ENCODE measurements at places on chromosomes 2 and 18.

DNA sequence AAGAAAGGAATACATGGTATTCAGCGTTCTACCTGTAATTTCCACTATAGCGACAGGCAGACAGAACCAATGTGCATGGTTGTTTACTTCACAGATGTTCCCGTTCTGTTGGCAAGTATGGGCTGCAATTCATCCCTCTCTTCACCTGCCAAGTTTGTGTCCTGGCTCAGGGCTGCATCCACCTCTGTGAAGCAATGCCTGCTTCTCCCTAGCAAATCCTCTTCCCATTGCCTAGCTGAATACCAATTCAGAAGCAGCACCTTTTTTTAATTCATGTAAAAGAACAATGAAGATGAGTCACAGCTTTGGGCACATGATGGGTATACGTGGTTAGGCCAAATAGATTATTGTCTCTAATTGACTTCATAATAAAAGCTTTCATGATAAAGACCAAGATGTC lies 54.7 kb upstream of the LRATD1 start:
- no peak for DNase-seq

- DNase-seq = no peak
These were observed 46.8 kb downstream of the ANTXR1 start for GRCh38 chr2:69059731-69060290.

DNA sequence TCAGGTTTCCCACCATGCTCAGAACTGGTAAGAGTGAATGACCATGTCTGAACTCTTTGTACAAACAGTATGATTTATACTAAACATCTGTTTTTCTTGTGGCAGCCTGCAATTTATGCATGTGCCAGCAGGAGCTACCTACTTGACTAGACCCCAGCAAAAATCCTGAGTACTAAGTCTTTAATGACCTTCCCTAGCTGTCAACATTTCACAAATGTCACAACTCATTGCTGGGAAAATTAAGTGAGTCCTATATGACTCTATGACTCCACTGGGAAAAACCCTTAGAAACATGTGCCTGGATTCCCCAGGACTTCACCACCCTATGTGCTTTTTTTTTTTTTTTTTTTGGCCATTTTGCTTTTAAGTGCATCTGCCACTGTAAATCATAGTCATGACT lies 1225.8 kb downstream of the SUCLG1 start:
- no peak for DNase-seq

- no peak for DNase-seq
These were observed 298.2 kb downstream of the CNTNAP5 start for GRCh38 chr2:124323321-124323720.

- DNase-seq = no peak
These were observed 19.2 kb upstream of the AP1S3 start for GRCh38 chr2:223856584-223856983.

DNA sequence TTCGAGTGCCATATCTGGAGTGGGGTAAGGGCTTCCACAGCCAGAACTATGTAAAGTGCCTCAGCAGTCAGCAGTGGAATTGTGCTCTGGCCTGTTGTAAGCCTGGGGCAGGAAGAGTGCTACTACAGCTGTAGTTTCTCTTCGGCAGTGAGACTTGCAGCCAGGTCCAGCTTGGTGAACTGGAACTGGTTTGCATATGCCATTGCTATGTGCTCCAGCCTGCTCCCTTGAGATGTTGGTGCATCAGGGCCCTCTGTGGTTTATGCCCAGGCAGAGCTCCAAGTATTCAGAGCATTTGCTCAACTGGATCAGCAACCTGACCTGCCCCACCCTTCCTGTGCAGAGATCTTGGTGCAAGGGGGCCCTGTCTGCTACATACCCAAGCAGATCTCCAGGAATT lies 47.8 kb downstream of the ZNF804A start:
- DNase-seq = no peak

GRCh38 chr18:2981212-2981728 lies 31.7 kb downstream of the LPIN2 start:
- DNase-seq = no peak

DNA sequence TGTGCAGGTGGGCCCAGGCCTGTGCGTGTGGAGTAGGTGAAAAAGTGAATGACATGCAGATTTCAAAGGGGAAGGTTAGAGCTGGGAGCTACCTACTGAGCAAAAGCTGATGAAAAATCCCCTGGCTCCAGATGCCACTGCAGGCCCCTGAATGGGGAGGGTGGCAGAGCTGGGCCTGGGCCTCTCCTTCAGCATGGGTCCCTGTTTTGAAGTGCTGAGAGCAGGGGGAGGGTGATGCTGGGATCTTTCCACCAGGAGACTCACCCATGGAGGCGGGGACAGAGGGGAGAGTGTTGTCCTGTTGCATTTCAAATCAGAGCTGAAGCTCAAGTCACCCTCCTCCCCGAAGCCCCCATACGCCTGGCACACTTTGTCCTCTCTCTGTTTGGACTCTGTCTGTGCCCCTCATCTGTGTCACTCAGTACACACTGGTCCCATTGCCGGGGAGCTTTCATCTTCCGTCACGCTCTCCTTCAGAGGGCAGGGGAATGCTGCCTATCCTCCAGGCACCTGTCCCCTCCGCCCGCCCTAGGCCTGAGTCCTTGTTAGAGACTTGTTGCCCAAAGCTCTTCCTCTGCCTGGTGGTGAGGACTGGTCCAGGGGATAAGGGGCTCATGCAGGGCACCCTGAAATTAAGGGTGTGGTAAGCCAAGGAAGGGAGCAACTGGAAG lies 206.6 kb downstream of the HAUS1 start:
- DNase-seq = no peak

- no peak for DNase-seq
These were observed 107.6 kb downstream of the MEMO1 start for GRCh38 chr2:31903109-31903780.

DNA sequence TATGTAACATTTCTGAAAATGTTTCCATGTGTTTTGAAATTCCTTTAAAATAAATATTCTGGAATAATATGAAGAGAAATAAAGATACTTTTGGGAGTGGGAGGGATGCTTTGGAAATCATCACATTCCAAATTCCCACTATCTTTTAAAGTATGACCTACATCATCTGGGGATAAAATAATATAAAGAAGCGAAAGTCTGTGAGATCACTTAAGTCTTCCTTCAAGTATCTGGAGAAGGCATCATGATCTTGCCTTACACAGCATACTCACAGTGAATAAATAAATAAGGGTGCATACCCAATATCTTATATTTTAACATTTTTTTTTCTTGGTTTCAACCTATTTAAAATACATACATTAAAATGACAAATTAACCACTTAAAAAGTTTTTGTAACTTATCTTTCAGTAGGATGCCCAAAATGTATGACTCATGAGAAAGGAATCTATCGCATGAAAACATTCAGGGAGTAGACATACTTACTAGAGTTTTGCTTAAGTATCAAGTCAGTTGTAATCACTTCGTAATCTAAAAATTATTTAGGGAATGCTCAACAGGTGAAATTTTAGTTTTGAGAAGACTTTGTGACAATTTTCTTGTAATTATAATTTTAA lies 248.3 kb upstream of the COL3A1 start:
- no peak for DNase-seq

DNA sequence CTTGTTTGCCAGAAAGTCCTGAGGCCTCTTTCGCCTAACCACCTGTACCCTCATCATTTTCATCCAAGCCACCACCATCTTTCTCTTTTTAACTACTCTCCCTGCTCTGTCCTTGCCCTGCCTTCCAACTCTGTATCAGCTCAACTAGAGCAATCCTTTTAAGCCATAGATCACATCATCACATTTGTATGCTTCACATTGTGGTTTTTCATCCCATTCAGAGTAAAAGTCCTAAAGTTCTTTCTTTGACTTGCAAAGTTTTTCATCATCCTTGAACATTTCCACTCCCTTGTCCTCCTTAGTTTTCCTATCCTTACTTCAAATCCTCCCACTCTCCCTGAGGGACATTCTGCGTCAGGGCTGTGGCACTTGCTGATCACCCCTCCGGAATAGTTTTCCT lies 73.9 kb downstream of the SLC39A10 start:
- no peak for DNase-seq

DNA sequence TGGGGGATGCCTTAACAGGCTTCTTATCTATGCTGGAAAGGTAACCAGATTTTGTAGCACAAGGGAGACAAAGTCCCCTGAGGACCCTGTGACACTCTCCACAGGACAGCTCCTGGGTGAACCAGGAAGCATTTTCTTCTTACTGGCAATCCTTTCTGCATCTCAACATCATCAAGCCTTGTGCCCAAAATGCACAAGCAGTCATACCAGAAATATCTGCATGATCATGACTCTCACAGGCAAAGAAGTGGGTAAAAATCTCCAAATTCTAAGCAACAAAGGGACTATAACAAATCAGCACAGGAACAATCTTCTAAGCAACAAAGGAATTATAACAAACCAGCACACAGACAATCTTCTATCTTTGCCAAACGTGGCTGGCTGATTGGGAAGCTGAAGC lies 99.1 kb upstream of the CD226 start:
- no peak for DNase-seq

GRCh38 chr18:78699499-78699898 lies 280.1 kb upstream of the SALL3 start:
- DNase-seq = no peak

DNA sequence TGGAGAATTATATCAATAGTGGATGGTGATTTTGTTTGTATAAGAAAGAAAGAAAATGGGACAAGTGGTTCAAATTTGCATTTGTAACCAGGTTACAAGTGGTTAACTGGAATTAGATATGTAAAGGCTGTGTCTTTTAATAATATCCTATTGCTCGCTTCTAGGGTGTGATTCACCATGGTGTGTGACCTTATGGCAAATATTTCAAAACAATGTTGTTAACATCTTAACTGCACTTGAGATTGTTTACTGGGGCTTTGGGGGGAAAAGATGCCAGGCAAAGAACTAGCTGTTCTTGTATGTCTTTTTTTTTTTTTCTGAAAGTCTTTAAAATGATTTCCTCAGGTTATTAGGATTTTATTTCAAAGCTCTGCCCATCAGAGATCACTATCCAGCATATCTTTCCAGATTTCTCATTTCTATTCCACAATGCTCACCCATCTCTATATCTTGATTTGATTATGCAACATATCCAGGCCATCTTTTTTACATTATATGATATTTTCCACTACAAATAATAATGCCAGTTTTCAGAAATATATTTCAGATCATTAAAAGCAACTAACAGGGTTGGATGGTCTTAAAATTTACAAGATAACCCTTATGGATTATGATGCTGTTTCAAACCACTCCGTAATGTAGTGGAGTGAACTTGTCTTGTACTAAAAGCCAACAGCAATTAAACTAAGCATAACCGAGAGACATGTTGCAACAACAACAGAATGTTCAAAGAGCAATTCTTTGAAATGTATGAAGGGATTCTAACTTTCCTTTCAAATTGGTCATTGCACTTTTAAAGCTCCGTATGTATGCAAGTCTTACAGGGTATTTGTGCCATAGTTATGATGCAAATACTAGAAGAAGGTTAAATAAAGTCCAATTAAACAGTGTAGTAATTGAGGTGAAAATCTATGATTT lies 341.5 kb upstream of the ETAA1 start:
- no peak for DNase-seq

- DNase-seq = no peak
These were observed 22.2 kb upstream of the INPP4A start for GRCh38 chr2:98422449-98422848.

GRCh38 chr2:24617424-24617823 lies 126.4 kb downstream of the NCOA1 start:
- no peak for DNase-seq

DNA sequence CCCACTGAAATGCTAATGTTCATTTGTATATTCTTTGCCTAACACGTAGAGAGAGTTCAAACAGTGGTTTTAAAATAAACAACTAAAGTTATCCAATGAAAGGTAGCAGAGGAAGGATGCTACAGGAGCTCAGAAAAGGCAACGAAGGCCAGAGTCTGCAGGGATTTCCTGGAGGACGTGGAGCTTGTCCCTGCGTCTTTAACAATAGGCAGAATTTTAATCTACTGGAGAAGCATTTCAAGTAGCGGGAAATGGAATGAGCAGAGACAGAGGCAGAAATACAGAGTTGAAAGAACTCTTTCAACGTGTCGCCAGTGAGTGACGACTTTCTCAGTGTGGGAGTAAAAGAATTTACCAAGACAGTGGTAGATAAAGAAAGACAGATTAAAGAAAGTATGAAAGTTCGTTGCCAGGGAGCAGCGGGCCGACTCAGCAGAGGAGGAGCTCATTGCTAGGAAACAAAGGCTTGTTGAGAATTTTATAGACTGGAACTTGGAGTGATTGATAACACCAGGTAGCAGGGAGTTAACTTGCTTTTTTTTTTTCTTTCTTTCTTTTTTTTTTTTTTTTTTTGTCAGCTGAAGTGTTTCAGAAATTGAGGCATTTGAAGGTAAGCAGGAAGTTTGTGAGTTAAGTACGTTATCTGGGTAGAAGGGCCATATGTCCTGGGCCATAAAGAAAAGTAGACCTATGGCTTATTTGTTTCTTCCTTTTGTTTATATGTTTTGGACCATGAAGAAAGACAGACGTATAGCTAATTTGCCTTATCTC lies 625 bp upstream of the NBAS start:
- DNase-seq = no peak

Measured in breast epithelium (tissue), 4 donors.